ENCODE measurements at places on chromosomes 2 and 18.

GRCh38 chr2:179965291-179966258, 41.5 kb downstream of the CWC22 start:
- H3K4me1 ChIP-seq, result peaks cover 6% of the 10 kb centered on the region
- no peak overlapping the region for H3K4me3 ChIP-seq
- no peak overlapping the region for H3K27ac ChIP-seq
- peaks cover 40% of the 10 kb centered on the region for H3K36me3 ChIP-seq
- no peak for DNase-seq

DNA sequence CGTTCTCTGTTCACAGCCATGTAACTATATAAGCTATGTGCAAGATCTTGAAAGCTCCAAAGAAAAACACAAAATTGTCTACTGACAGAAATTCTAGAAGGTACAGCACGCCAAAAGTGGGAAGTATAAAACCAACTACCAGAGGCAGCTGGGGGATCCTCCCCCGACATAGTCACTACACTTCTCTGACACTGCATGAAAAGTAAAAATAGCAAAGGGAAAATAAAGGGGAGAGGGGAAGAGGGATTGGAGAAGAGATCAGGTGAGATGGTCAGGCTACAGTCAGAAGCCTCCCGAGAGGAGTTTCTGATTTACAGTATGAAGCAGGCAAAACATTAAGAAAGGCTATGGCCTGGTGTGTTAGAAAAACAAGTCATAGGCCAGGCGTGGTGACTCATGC, 39.8 kb upstream of the PCBP1 start:
- H3K36me3 ChIP-seq, result peaks cover 31% of the 10 kb centered on the region
- no peak overlapping the region for H3K4me3 ChIP-seq
- H3K27me3 ChIP-seq, result no peaks in the 10 kb centered on the region
- H3K4me1 ChIP-seq, result no peaks in the 10 kb centered on the region
- H3K27ac ChIP-seq, result no peak overlapping the region

- peaks cover 7% of the 10 kb centered on the region for H3K4me1 ChIP-seq
- no peaks in the 10 kb centered on the region for H3K36me3 ChIP-seq
- H3K27ac ChIP-seq, result no peak overlapping the region
- DNase-seq, result no peak
Measured at GRCh38 chr2:152303951-152304350, 31.0 kb upstream of the FMNL2 start.

DNA sequence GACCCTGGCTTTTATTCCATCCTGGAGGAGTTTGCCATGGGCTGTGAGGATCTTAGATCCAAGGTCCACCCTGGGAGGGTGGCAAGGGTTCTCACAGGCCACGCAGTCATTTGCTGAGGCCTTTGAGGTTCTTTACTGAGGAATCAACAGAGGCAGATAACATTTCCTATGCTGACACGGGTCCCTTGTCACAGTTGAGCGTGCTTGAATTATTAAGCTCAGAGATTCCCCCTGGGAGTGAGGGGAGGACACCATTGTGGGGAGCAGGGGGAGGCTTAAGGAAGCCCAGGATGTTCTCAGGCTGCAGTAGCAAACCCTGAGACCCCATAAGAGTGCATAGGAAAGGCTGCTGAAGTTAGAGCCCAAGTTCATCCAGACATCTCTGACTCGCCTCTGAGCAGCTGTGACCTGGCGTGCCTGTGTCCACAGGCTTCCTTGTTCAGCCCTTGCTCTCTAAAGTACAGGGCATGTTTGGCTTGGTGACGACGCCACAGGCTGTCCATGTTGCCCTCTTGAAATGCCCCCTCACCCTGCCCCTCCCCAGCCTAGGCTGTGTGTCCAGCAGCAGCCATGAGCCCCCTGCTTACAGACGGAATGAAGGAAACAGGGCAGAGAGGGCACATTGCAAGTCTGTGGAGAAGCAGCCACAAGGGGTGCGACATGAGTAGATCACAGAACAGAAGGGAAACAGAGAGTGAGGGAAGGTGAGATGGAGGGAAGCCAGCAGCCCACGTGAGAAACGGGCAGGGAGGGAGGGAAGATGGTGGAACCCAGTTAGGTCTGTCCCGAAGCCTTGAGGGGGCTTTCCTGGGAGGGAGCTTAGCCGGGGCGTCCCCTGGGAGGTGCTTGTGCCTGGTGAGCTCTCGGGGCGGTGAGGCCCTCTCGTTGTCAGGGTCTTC, 34.0 kb downstream of the NAPG start:
- DNase-seq, result no peak
- no peaks in the 10 kb centered on the region for H3K27me3 ChIP-seq

DNA sequence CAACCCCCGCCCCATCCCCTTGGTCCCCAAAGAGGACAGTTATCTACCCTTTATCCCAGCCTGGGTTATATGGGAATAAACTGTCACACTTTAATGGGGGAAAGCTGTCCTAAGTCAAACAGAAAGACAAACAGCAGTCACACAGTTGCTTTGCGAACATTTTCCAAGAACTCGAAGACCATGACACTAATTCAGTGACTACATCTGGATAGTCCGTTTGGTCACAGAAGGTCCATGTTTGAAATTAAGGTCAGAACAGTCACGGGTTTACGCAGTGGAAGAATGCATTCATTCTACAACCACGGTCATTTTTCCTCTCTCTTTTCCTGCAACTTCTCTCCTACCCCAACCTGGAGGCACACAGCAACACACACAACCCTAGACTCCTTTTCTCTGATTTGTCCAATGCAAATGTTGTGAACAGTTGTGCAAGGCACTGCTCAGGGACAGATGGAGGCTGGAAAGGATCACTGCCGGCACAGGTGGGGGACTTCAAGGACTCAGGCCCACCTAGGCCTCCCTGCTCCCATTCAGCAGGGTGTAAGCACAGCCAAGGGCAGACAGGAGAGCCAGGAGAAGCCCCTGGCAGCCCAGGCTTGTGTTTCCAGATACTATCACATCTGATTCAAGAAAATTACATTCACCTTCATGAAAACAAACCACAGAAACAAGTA, 39.9 kb downstream of the ZNF516 start:
- DNase-seq, result no peak
- H3K4me1 ChIP-seq, result peaks cover 78% of the 10 kb centered on the region
- no peak overlapping the region for H3K4me3 ChIP-seq
- H3K36me3 ChIP-seq, result no peaks in the 10 kb centered on the region
- H3K27ac ChIP-seq, result peak overlapping the region; percentile 22

- no peak overlapping the region for H3K4me3 ChIP-seq
- H3K27me3 ChIP-seq, result no peaks in the 10 kb centered on the region
- peaks cover 15% of the 10 kb centered on the region for H3K36me3 ChIP-seq
- H3K4me1 ChIP-seq, result peaks cover 25% of the 10 kb centered on the region
Measured at GRCh38 chr18:12027046-12027445, 45.7 kb downstream of the IMPA2 start.

- peak; percentile 37 for DNase-seq
- no peaks in the 10 kb centered on the region for H3K36me3 ChIP-seq
- H3K4me3 ChIP-seq, result no peak overlapping the region
- no peaks in the 10 kb centered on the region for H3K27me3 ChIP-seq
Measured at GRCh38 chr2:128638341-128639119, 319.9 kb upstream of the HS6ST1 start.

- H3K27ac ChIP-seq, result no peak overlapping the region
- H3K36me3 ChIP-seq, result peaks cover 5% of the 10 kb centered on the region
- peaks cover 16% of the 10 kb centered on the region for H3K4me1 ChIP-seq
- H3K4me3 ChIP-seq, result no peak overlapping the region
- no peaks in the 10 kb centered on the region for H3K27me3 ChIP-seq
- no peak for DNase-seq
Measured at GRCh38 chr18:55515214-55515613, 72.8 kb downstream of the TCF4 start.

GRCh38 chr18:64210401-64210949, 61.6 kb upstream of the LINC00305 start:
- no peaks in the 10 kb centered on the region for H3K27me3 ChIP-seq
- no peak overlapping the region for H3K27ac ChIP-seq
- H3K4me3 ChIP-seq, result no peak overlapping the region
- H3K36me3 ChIP-seq, result peaks cover 1% of the 10 kb centered on the region

DNA sequence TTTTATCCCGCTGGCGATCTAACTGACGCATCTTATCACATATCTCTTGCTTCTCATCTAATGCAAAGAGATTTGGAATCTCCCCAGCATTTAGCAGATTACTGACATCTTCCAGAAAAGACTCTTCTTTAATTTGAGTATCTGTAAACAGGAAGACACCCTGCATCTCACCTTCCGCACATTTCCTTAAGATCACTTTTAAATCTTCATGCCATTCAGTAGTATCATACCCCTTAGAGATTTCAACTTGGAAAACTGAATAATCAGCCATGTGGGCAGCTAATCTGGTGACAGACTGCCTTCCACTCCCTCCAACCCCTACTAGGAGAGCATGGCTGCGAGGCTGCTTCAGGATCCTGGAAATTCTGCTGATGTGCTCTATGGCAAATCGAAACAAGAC, 204.3 kb downstream of the DNAH7 start:
- no peak overlapping the region for H3K4me3 ChIP-seq
- H3K4me1 ChIP-seq, result peaks cover 15% of the 10 kb centered on the region
- H3K27me3 ChIP-seq, result no peaks in the 10 kb centered on the region
- H3K27ac ChIP-seq, result no peak overlapping the region

GRCh38 chr2:62410015-62410453, 96.0 kb downstream of the TMEM17 start:
- H3K27me3 ChIP-seq, result no peaks in the 10 kb centered on the region
- DNase-seq, result no peak
- H3K36me3 ChIP-seq, result no peaks in the 10 kb centered on the region

- no peaks in the 10 kb centered on the region for H3K27me3 ChIP-seq
- no peak overlapping the region for H3K27ac ChIP-seq
- H3K4me3 ChIP-seq, result no peak overlapping the region
- peaks cover 6% of the 10 kb centered on the region for H3K4me1 ChIP-seq
- DNase-seq, result no peak
Measured at GRCh38 chr2:1687254-1687653, 57.1 kb downstream of the PXDN start.

GRCh38 chr2:127638361-127639110, 7.4 kb upstream of the GPR17 start:
- no peaks in the 10 kb centered on the region for H3K36me3 ChIP-seq
- H3K4me1 ChIP-seq, result peaks cover 7% of the 10 kb centered on the region
- no peak overlapping the region for H3K4me3 ChIP-seq
- no peak for DNase-seq
- H3K27ac ChIP-seq, result peak overlapping the region; percentile 90

GRCh38 chr18:62839874-62840713, 124.8 kb downstream of the PHLPP1 start:
- H3K4me1 ChIP-seq, result no peaks in the 10 kb centered on the region
- H3K4me3 ChIP-seq, result no peak overlapping the region
- H3K27ac ChIP-seq, result no peak overlapping the region
- H3K27me3 ChIP-seq, result no peaks in the 10 kb centered on the region

DNA sequence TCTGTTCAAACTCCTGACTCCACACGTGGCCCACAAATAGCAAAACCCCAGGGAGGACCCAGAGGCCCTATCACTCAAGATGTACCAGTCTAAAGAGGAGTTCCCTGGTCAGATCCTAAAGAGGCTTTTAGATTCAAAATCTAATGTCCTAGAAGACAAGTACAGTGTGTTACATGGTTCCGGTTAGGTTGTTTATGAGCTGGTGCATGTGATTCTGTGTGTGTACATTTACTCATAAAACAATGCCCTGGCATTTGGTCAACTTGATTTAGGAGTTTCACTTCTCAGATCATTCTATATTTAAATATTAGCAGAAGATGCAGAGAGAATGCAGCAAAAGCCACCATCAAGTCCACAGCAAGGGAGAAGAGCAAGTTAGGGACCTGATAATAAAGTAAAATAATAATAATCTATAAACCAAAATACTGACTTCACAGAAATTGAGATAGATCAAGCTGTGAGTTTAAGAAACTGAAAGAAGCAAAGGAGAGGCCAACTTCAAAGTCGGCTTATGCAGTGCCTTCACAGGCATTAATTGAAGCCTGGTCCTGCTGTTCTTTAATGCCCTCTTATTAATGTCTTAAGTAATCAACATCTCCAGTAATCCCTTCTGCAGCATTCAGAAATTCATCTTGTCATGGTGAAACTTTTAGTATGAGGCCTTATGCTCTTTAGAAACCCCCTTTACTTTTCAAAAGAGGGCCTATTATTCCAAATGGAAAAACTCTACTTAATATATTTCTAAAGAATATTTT, 4.2 kb upstream of the AP1S3 start:
- no peak for DNase-seq
- no peak overlapping the region for H3K4me3 ChIP-seq
- no peak overlapping the region for H3K27ac ChIP-seq
- H3K4me1 ChIP-seq, result peaks cover 7% of the 10 kb centered on the region

- peak overlapping the region; percentile 76 for H3K4me3 ChIP-seq
- DNase-seq, result no peak
- no peaks in the 10 kb centered on the region for H3K36me3 ChIP-seq
- peaks cover 94% of the 10 kb centered on the region for H3K27me3 ChIP-seq
- H3K27ac ChIP-seq, result no peak overlapping the region
Measured at GRCh38 chr2:73177645-73178255, 24.6 kb upstream of the NOTO start.

DNA sequence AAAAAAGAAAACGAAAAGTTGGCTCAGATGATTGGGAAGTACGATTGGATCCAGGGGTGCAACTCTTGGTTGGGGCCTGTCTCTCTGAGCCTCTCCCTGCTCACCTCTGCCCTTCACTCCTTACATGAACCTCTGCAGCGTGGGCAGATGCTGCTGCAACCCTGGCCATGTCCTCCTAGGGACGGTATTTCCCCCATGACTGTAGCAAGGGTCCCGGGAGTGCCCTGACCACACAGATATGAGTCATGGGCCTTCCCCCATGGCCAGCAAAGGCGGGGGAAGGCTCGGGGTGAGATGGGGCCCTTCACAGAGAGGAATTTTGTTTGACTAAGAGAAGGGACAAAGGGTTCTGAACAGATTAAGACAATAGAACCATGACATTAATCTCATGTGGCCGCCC, 129.0 kb downstream of the NCK2 start:
- H3K36me3 ChIP-seq, result peaks cover 10% of the 10 kb centered on the region
- no peaks in the 10 kb centered on the region for H3K27me3 ChIP-seq
- H3K4me3 ChIP-seq, result no peak overlapping the region
- no peak overlapping the region for H3K27ac ChIP-seq
- DNase-seq, result no peak

- H3K27ac ChIP-seq, result peak overlapping the region; percentile 95
- no peaks in the 10 kb centered on the region for H3K27me3 ChIP-seq
- H3K4me1 ChIP-seq, result peaks cover 50% of the 10 kb centered on the region
- H3K36me3 ChIP-seq, result peaks cover 34% of the 10 kb centered on the region
Measured at GRCh38 chr2:1731447-1731962, 12.8 kb downstream of the PXDN start.

DNA sequence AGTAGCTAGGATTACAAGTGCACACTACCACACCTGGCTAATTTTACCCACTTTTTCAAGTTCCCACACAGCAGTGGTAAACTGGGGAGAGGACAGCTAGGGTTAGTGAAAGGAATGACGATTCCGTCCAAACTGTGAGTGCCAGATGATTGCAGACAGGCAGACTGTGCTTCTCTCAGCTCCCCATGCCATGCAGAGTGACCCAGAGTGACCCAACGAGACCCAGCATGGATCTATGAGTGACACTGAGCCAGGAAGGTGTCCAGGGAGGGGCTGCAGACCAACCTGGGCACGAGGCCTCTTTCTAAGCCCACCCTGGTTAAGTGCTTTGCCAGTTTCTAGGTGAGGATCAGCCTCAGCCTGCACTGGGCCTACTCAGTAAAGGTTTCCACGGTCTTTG, 7.7 kb upstream of the KLF11 start:
- no peak for DNase-seq
- H3K27me3 ChIP-seq, result no peaks in the 10 kb centered on the region
- H3K4me3 ChIP-seq, result no peak overlapping the region
- no peaks in the 10 kb centered on the region for H3K4me1 ChIP-seq
- H3K27ac ChIP-seq, result no peak overlapping the region
- no peaks in the 10 kb centered on the region for H3K36me3 ChIP-seq

All from mesothelial cell of epicardium (in vitro differentiated cells).